Activated naive CD4-positive, alpha-beta T cell treated with anti-CD3 and anti-CD28 coated beads, Interleukin-2, amount 10 ng/mL, durations not matched to agents 7 days and 5 days (primary cell): ENCODE measurements at places on chromosomes 16 and 17.
A peak's percentile ranks its signal among the peaks of the same experiment; 100 is the strongest.

GRCh38 chr16:47492428-47493377 is 31.6 kb downstream of the PHKB start:
- DNase-seq: no peak

DNA sequence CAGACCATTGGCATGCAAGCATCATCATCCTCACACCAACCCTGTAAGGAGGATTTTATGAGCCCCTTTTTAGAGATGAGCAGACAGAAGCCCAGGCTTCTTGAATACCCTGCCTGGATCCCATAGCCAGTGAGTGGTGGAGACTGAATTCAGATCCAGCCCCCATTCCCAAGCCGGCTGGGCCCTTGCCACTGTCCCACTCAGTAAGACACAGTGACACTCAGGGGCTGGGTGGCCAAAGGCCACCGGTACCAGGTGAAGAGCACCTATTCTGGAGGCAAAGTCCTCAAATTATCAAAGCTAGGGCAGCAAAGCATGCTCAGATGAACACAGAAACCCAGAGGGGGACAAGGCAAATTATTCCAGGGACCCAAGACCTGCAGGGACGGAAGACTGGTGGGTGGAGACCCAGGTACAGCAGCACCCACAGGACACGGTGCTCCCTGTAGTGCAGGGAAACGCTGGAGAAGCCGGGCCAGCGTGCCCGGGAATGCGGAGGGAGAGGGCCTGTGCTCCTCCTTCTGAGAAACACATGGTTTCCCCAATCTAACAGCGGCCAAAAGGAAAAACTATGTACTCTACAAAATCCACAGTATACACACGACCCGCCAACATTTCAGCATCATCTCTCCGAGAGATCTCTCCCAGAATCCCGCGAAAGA is 33.2 kb upstream of the CRHR1 start:
- DNase-seq: no peak

- DNase-seq: no peak
Measured at GRCh38 chr17:47871048-47871447, 20.1 kb upstream of the SP6 start.

GRCh38 chr16:56309008-56309407 is 116.3 kb downstream of the AMFR start:
- no peak for DNase-seq

GRCh38 chr17:75767881-75768280 is 2.9 kb upstream of the GALK1 start:
- DNase-seq: no peak

- DNase-seq: peak; percentile 76
Measured at GRCh38 chr17:75087558-75088453, at the start of gene SLC16A5. Gene SLC16A5, plus strand, starts transcription at chr17:75087954. Its CDS starts 5,683 bp downstream, at chr17:75093637.

DNA sequence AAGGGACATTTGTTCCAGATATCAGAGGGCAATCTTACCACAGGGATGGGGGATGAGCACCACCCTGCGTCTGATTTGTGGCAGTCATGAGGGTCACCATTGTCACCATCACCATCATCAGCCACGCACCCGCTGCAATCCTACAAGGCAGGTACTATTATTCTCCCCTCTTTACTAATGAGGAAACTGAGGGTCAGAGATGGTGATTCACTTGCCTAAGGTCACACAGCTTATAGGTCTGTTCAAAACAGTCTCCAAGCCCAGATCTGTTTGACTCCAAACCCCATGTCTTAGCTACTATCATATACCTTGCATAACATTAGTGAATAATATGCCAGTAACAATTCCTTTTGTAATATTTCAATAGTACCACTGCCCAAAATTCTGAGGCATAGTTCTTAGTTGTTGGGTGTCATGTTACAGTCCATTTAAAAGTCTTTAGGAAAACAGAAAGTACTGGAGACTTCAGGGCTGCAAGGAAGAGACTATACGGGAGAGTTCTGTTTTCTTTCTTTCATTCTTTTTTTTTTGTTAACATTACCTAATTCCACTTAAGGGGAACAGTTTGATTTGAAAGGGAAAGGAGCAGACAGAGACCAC is 166.4 kb downstream of the C16orf95 start:
- no peak for DNase-seq

DNA sequence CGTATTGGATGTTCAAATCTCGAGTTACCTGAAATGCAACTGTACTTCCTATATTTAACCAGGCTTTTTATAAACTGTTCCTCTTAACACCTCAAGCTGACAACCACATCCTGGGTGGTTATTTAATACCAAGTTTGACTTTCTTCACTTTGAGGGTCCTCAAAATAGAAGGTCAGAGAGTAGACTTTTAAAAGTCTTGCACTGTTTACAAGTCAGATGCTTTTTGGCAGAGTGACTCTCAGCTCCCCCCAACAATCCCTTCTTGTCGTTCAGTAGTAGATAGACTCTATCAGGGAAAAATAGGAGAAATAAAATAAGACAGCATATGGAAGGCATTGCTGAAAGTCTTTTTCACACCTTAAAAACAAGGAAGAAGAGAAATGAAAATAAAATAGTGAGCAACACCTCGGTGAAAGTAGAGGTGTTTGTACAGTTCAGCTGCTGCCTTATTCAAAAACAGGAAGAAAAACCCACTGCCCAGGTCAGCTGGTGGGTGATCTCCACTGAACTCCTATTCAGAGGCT is 650.4 kb downstream of the WWOX start:
- DNase-seq: no peak

DNA sequence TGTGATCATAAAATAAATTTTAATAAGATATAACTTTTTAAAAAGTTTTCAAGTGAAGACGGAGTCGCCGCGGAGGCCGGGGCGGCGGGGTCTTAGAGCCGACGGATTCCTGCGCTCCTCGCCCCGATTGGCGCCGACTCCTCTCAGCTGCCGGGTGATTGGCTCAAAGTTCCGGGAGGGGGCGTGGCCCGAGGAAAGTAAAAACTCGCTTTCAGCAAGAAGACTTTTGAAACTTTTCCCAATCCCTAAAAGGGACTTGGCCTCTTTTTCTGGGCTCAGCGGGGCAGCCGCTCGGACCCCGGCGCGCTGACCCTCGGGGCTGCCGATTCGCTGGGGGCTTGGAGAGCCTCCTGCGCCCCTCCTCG is at the start of gene FOXC2:
Gene FOXC2 (plus strand): TSS at position 229 of the 365 bp plus-strand sequence. CDS start 507 bp downstream, outside the sequence.
- peak; percentile 60 for DNase-seq

DNA sequence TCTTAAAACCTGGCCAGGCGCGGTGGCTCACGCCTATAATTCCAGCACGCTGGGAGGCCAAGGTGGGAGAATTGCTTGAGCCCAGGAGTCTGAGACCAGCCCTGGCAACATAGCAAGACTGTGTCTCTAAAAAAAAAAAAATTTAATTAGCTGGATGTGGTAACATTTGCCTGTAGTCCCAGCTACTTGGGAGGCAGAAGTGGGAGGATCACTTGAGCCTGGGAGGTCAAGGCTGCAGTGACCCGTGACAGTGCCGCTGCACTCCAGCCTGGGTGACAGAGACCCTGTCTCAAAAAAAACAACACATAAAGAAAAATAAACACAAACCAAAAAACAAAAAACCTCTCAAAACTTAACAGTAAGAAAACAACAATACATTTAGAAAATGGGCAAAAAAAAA is 106.3 kb downstream of the SMG6 start:
- DNase-seq: no peak

GRCh38 chr17:76562734-76563148 is 22.9 kb downstream of the PRCD start:
- DNase-seq: no peak

DNA sequence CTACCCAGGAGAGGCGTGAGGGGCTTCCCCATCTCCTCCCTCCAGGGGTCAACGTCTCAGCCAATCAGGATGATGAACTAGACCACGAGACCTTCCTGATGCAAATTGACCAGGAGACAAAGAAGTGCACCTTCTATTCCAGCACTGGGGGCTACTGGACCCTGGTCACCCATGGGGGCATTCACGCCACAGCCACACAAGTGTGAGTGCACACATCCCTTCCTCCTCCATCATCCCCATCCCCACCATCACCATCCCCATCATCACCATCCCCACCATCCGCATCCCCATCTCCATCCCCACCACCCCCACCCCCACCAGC is 6.8 kb downstream of the FSCN2 start:
- no peak for DNase-seq

GRCh38 chr16:87918866-87919680 is 17.3 kb downstream of the CA5A start:
- no peak for DNase-seq

- DNase-seq: peak; percentile 47
Measured at GRCh38 chr17:20271011-20271610, 196.2 kb downstream of the LGALS9B start.

GRCh38 chr17:17837380-17837821 is 615 bp upstream of the SREBF1 start:
- DNase-seq: no peak

GRCh38 chr16:8996891-8997290 is 33.2 kb upstream of the USP7 start:
- DNase-seq: no peak

DNA sequence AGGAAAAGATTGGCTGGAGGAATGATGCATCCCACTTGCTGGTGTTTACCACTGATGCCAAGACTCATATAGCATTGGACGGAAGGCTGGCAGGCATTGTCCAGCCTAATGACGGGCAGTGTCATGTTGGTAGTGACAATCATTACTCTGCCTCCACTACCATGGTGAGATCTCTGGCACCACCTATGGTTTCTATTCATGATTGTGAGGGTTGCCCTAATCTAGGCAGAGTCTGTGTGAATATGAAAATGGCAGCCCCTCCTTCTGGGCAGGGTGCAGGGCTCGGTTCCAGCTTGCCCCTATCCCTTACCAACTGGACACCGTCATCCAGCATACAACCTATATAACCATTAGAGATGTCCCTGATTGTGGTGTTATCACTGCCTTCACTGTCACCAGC is 33.4 kb downstream of the ITGB3 start:
- no peak for DNase-seq

GRCh38 chr16:72066747-72067146 is 3.7 kb downstream of the HPR start:
- no peak for DNase-seq

- no peak for DNase-seq
Measured at GRCh38 chr17:17564323-17564722, 27.2 kb downstream of the PEMT start.

DNA sequence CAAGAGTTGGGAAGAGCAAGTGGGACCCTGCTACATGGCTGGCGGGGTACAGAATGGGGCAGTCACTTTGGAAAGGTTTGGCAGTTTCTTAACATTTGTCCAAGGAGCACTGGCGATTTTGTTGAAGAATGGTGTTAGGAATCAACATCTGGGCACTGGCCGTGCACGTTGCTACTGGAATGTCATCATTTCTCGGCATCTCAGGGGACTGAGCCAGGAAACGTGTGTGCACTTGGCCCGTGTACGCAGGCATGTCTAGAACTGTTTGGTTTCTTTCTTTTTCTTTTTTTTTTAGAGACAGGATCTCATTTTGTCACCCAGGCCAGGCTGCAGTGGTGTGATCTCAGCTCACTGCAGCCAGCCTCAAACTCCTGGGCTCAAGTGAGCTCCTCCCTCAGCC is 17.3 kb upstream of the FOXK2 start:
- no peak for DNase-seq

- DNase-seq: no peak
Measured at GRCh38 chr16:64351121-64351520, 770.7 kb downstream of the CDH11 start.

DNA sequence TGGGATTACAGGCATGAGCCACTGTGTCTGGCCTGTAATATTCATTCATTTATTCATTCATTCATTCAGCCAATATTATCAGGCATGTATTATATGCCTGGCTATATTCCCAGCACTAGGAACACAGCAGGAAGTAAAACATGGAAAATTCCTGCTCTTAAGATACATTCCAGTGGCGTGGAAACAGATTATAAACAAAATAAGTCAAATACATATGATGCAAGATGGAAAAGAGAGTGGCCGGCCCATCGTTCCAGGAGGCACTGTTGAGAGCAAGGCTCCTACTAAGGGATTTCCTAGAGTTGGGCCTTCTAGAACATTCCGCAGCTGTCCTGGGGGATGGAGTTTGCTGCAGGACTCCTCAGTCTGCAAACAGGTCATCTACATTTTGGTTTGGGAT is 17.7 kb downstream of the ADCY9 start:
- DNase-seq: no peak

- no peak for DNase-seq
Measured at GRCh38 chr16:88923926-88924833, 52.8 kb downstream of the CBFA2T3 start.

DNA sequence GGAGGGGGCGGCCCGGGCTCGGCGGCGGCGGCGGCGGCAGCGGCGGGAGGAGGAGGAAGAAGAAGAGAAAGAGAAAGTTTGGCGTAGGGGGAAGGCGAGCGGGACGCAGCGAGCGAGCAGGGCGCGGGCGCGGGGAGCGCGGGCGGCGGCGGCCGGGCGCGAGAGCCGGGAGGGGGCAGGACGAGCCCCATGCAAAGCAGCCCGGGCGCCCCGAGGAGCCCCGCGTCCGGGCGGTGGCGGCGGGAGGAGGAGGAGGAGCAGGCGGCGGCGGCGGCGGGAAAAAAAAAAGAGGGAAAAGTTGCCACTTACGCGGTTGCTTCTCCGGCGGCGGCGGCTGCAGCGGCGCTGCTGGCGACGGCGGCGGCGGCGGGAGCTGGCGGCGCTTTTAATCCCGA is 10.3 kb upstream of the ZFHX3 start:
- DNase-seq: peak; percentile 59

DNA sequence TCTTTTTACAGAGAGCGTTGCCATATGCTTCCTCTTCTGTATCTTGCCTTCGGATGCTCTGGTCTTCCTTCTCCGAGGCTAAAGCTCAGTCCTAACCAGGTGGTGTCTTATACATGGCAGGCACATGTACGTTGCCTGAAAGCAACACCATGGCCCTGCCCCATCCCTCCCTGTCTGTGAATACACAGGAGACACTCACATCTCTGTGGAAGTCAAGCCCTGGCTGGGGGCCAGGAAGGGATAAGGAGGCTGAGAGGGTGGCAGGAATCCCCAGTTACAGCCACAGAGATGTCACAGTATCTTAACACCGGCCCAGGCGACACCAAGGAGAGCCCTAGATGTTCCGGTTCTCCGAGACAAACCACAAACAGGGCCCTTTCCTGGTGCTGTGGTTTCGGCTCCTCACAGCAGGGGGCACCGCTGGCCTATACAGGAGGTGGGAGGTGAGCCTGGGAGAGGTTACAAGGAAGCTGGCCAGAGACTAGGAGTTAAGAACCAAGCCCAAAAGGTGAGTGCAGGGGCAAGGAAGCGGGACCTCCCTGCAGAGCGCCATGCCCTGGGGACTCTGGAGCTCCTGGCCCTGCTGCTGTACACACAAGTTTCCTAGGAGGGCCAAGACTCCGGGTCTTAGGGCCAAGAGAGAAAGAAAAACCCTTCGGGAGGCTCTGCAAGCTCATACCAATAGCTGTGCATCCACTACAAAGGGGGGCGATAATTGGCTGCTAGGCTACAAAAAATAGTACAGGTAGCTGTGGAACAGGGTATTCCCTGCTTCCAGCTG is 41.7 kb downstream of the SRL start:
- peak; percentile 55 for DNase-seq

DNA sequence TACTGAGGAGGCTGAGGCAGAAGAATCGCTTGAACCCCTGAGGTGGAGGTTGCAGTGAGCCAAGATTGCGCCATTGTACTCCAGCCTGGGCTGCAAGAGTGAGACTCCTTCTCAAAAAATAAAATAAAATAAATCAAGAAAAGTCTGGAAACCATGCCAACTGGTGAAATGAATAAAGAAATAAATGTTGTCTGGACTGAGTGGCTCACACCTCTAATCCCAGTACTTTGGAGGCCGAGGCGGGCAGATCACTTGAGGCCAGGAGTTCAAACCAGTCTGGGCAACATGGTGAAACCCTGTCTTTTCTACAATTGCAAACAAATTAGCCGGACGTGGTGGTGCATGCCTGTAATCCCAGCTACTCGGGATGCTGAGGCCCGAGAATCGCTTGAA is 744 bp upstream of the LRRC37A3 start:
- no peak for DNase-seq

- no peak for DNase-seq
Measured at GRCh38 chr17:51059781-51060180, 60.9 kb downstream of the SPAG9 start.

GRCh38 chr17:63419949-63420867 is 25.9 kb downstream of the CYB561 start:
- peak; percentile 78 for DNase-seq
